8988T (cell line): ENCODE measurements at places on chromosomes 1 and 21.

DNA sequence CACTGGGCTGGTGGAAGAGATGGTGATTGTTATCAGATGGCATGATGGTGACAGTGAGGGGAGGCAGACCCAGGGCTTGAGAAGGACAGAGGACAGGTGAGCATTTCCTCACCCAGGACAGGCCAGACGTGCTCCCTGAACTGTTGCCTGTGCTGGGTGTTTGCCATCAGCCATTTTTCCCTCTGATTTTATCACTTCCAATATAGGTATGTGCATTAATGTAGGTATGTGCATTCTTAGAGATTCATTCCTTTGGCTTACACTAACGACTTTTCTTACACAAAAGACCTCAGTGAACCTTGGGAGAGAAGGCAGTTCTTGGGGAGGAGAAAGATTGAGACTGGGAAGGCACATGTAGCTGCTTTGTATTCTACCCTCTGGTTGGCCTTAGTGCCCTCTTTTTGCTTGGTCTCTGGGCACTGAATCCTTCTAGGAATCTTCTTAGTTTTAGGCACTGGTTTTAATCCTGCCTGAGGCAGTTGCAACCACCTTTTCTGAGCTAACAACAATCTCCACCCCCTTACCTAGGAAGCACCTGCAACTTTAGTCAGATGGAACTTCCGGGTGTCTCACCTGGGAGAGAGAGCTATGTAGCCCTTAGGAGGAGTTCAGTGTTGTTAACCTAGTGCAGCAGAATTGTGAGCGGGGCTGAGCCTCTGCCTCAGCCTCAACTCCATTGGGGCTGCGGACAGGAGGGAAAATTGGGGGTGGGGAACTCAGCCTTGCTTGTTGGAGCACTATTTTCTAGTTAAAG lies 30.9 kb downstream of the C1orf116 start:
- DNase-seq, result no peak

- no peak for DNase-seq
Observed at GRCh38 chr1:91699339-91699974, 186.5 kb downstream of the TGFBR3 start.

DNA sequence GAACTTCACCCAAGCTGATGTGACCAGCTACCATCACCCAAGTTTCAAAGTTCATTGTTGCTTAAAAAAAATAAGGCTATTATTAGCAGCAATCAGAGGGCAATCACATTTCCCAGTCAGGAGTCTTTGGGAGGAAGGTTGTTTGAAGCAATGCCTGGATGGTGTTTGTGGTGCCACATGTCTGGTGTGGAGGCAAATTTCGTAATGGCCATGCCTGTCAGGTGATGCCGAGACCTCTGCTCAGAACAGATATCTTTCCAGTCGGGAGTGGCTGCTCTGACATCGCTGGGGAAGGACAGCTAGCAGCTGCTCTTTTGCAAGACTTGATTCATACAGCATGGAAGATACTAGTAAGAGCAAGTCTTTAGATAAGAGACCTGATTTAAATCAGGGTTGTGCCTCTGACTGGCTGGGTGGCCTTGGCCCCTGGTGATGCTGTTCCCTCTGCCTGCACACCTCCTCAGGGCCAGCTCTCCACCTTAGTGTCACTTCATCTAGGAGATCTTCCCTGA lies 187.8 kb upstream of the JUN start:
- DNase-seq, result no peak

DNA sequence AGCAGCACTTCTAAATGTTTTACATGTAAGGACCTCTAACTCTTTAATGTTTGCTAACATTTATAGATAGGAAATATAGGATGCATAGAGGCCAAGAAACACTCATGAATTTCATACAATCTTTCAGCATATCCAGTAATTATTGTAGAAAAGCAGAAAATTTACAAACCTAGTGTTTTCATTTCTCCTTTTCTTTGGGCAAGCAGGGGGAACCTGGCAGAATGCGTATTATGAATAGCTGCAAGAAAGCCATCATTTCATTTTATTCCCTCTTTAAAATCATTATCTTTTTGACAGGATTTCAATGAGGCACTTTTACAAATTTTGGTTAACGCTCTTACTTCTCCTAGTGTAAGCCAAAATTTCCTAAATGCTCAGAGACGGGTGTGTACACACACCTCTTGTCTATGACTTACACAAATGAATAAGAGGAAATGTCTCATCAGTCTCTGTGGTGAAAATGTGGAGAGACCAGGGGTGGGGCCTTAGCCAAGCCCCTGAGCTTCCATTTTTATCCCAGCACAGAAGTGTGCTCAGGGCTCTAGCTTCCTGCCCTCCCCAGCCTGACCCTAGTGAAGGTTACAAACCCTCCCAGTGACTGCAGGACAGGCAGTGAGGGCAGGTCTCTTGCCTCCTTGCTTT lies 91.6 kb downstream of the LRRC8C start:
- DNase-seq, result no peak

- no peak for DNase-seq
Observed at GRCh38 chr1:54002544-54003248, 15.3 kb downstream of the LDLRAD1 start.

- DNase-seq, result no peak
Observed at GRCh38 chr1:235265900-235266299, 62.1 kb downstream of the ARID4B start.

- DNase-seq, result no peak
Observed at GRCh38 chr1:177174921-177175634, 4.3 kb downstream of the BRINP2 start.

GRCh38 chr1:62368989-62369388 lies 49.8 kb upstream of the KANK4 start:
- DNase-seq, result no peak

GRCh38 chr1:111515291-111516004 lies 12.0 kb upstream of the ADORA3 start:
- DNase-seq, result no peak

- no peak for DNase-seq
Observed at GRCh38 chr1:221972276-221973235, 230.7 kb upstream of the DUSP10 start.

- DNase-seq, result peak; percentile 84
Observed at GRCh38 chr1:42931108-42931539, 27.5 kb downstream of the SLC2A1 start.

- DNase-seq, result no peak
Observed at GRCh38 chr21:14454016-14455009, 71.4 kb upstream of the HSPA13 start.

DNA sequence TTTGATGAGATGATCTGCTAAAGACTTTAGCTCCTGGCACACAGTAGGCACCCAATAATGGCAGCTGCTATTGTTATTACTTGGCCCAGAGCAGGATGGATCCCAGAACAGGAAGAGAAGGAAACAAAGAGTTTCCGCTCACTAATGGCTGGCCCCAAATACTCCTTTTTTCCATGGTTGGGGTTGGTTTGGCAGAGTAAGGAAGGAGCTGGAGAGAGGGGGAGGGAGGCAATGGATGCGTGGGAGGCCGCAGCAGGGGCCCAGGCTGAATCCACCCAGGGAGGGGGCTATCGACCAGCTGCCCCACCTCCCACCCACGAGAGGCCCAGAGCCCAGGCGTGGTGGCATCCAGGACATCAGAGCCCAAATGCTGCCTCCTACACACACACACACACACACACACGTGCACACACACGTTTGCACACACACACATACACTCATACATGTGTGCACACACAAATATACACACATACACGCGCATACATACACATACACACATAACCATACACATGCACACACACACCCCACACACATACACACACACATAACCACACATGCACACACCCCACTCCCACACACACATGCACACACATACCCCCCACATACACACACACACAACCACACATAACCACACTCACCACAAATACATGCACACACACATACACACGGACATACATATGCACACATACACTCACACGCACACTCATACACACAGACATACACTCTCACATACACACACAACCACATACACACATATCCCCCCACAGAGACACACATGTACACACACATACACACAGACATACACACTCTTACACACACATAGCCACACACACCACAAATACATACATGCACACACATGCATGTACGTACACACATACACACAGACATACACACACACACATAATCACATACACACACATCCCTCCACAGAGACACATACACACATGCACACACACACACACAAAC lies 25.2 kb downstream of the C1QB start:
- DNase-seq, result no peak

DNA sequence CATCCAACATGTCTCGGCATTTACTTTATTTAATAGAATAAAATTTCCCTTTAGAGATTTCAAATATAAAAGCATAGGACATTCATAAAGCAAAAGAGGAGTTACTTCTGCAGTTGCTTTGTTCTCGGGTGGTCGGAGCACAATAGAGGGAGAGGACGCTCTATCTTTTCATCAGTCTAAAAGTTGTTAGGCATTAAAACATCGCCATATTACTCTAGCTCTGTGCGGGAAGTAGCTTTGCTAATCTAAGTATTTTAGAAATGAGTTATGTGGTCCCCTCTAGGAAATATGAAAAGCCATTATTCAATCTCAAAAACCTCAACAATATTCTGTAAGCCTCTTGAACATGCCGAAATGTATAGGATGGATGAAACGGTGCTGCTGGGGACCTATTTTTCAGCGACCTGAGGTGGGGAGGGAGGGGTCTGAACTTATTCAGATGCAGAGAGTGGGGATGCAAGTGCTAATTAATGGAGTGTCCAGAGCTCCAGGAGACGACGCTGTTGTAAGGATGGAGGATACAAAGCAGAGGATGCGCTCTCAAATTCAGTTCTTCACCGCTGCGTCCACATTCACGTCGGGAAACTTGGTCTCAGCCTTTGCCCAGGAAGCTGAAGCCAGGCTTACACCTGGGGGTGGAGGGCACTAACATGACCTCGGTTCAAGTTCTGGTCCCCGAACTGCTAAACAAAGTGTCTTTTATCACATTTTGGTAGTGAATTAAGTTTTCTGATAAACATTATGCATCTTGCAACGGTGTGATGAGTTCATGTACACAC lies 6.3 kb downstream of the CDKN2C start:
- no peak for DNase-seq

- no peak for DNase-seq
Observed at GRCh38 chr1:198639671-198640143, 867 bp downstream of the PTPRC start.
